ENCODE measurements at places on chromosomes 16 and 17. TPM values are rescaled to one million over a fixed set of nuclear protein-coding genes. Genes with fewer than 3 reads are reported as not detected.

Gene SLC35G6
- not detected for total RNA-seq

Gene CD7
- total RNA-seq = 2.6 TPM

Gene PERCC1
- not detected for total RNA-seq

Gene PRSS21
- not detected for total RNA-seq

Gene PRR29
- 0.62 TPM for total RNA-seq
